ENCODE measurements at places on chromosomes 7 and 10.

DNA sequence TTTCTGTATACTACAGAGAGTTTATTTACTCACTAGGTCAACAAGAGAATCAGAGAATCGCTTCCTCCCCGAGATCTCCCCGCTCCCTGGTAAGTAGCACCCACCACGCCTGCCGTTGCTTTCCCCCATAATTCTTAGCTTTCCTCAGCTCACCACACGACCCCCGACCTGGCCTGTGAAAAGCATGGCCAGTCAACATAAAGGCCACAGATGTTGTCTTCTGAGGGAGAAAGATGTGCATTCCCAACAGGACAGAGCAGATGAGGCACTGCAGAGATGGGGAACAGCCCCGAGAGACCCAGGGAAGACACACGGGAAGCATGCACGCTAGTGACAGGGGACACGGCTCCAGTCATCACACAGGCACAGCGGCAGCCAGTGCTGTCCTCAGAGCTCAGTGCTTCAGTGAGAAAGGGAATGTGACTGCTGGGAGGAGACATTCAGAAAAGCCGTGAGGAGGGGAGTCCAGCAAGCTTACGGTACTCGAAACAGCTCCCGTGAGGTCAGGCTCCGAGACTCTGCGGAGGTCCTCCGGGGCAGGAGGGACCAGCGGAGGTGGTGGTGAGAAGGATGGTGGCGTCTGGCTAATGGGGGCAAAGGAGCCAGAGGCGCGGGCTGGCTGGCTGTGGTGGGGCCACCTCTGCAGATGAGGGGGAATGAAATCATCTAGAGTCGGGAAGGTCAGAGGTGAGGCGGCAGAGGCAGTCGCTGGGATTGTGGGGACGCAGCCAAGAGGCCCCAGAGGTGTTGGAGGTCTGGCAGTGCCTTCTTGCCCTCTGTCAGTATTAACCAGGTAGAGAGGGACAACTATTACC lies 123.4 kb upstream of the PDLIM1 start:
- no peak for DNase-seq

DNA sequence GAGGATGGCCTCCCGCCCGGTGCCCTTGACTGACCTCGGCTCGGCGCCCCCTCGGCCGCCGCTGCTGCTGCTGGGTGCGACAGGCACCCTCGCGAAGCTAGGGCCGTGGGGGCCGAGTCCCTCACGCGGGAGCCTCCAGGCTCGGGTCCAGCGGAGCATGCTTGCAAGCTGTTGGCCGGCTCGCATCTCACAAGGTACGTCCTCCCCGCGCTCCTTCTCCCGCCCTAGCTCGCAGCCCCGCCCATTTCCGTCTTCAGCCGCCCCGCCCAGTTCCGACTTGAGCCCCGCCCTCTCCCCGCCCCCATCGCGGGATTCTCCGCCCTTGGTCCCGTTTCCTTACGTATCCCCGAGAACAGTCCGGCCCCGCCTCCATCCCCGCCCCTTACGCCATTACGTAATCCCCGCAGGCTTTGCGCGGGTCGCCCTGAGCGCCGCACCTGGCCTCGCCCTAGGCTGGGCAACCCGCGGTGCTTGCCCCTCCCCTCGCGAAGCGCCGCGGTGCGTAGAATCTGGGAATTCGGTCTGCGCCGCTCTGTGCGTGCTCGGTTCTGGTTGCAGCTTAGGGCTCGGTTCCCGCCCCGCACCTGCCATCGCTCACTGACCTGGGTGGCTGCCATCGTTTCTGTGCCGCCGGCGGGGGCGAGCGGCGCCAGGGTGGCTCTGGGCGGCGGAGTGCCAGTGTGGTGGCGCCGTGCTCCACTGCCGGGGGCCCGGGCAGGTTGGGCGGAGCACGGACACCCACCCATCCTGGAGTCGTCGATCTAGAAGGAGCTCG lies at the start of gene ABHD11:
ABHD11 (minus strand) TSS at position 191 of the 775 bp plus-strand sequence; CDS start at position 159, 32 bp downstream.
- peak; percentile 98 for DNase-seq

- DNase-seq, result peak; percentile 36
Measured at GRCh38 chr7:44565097-44565794, 8.5 kb downstream of the DDX56 start.

GRCh38 chr7:3643091-3643490 lies 342.0 kb downstream of the SDK1 start:
- DNase-seq, result no peak

- DNase-seq, result no peak
Measured at GRCh38 chr7:85224171-85224570, 37.3 kb upstream of the SEMA3D start.

- DNase-seq, result no peak
Measured at GRCh38 chr10:90461437-90462155, 396.2 kb downstream of the HTR7 start.

DNA sequence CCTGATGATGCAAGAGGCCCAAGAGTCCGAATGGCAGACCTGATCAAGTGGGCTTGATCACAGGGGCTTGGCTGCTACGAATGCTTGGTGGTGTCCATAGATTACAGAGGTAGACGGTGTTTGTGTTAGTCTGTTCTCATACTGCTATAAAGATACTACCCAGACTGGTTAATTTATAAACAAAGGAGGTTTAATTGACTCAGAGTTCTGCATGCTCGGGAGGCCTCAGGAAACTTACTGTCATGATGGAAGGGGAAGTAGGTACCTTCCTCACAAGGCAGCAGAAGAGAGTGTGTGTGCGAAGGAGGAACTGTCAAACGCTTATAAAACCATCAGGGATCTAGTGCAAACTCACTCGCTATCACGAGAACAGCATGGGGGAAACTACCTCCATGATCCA lies 268.9 kb upstream of the KLF6 start:
- DNase-seq, result no peak

GRCh38 chr7:16271990-16272665 lies 149.2 kb downstream of the CRPPA start:
- DNase-seq, result no peak

GRCh38 chr10:12364559-12364958 lies 15.2 kb downstream of the CAMK1D start:
- DNase-seq, result no peak
